ENCODE measurements at places on chromosomes 7 and 10.

GRCh38 chr10:2772816-2773631, 294.3 kb upstream of the PFKP start:
- DNase-seq = no peak

DNA sequence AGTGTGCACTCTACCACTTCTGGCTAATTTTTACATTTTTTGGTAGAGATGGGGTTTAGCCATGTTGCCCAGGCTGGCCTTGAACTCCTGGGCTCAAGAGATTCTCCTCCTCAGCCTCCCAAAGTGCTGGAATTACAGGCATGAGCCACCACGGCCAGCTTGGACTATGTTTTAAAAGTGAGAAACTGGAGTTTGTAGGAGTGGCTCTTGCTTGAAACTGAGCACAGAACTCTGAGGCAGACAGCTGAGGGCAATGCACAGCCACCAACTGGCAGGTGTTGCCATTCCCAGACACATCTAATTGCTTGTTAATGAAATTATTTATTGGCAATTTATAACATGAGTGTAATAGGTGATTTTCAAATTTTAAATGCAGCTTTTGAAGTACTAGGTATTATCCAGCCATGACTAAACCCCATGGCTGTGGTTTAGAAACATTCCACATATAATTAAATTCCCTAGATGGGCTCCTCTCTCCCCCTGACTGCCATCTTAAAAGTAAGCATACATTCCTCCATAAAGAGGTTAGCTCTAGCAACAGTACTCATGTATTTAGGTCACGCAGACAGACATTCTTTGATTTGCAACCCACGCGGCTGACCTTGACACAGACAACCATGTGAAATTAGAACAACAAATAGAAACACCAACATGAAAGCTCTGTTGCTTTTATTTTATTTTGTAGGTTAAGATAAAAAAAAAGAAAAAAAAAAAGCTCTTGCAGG, 19.8 kb downstream of the PANK1 start:
- DNase-seq = no peak

DNA sequence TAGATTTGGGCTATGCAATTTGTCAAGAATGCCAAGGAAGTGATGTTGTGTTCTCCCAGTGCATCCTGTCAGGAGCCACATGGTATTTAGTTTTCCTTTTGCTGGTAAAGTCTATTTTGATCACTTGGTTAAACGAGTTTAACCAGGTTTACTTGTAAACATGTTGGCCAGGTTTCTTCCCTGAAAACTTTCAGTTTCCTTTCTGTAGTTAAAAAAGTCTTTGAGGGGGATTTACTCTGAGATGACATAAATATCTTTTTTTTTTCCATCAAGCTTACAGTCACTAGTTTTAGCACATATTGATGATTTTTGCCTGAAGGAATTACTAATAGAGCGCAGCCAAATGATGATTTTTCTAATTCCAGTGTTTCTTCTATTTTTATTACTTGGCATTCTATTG, 320.5 kb downstream of the PHF14 start:
- DNase-seq = no peak

GRCh38 chr7:39674406-39674805, 51.0 kb downstream of the RALA start:
- no peak for DNase-seq

DNA sequence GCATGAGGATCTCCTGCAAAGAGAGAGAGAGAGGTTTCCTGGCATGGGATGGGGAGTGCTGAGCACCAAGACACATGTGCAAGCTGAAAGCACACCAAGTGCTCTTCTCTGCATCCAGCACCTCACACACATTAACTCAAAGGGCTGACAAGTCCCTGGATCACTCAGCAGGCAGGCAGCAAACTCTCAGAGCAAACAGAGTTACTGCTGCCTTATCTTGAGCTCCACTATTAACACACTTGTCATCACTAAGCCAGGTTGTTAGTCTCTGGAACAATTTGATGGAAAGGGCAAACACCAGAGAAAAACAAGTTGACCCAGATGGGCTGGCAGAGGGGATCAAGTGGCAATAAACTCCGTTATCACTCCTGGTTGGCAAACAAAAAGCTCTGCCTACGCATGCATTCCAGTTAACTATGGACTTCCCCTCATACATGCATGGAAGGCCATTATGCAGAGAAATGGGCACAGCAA, 349.9 kb downstream of the KCNMA1 start:
- DNase-seq = no peak

DNA sequence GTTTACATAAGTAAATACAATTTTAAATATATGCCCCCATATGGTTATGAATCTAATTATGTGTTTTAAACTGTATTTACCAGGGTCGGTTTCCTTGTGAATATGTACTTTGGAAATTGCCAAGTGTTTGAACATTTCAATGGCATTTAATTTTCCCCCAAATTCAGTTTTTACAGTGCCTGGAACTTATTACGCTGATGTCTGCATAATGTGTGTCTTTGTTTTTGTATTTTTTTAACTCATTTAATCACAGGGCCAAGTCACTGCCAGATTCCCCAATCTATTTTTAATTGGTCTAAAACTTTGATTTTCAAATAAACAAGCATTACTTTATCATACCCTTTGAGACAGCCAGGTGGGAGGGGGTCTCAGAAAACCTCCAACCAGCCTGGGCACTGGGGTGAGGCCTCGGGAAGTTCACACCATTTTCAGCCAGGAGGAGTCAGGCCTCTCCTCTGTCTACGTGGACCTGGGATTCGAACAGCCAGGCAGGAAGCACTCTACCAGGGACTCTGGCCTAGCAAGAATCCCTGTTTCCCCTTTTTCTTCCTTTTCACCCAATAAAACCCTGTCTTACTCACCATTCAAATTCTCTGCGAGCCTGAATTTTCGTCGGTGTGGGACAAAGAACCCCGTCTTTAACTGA, 151.5 kb upstream of the COL1A2 start:
- DNase-seq = no peak

DNA sequence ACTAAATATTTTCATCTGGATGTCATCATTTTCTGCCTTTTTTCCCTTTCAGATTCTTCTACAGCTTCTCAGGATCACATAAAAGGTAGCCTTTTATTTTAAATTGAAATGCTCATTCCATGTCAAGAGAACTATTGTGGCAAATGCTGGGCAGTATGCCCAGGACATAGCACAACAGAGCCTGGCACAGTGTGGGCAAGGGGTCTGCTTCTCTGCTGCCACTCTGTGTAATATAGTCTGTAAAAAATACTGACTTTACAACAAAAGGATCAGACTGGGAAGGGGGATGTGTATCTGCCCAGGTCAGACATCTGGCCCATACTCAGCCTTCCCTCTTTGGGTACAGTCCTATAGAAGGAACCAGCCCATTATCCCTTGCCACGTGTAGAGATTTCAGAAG, 62.7 kb downstream of the CUZD1 start:
- DNase-seq = no peak

GRCh38 chr10:89940076-89940475, 238.7 kb downstream of the KIF20B start:
- no peak for DNase-seq

- no peak for DNase-seq
Observed at GRCh38 chr10:102845352-102845902, 8.2 kb upstream of the CYP17A1 start.
